ENCODE measurements at places on chromosomes 4 and X.

- peak; percentile 18 for DNase-seq
These were observed 100.2 kb downstream of the LNX1 start for GRCh38 chr4:53490965-53491622.

DNA sequence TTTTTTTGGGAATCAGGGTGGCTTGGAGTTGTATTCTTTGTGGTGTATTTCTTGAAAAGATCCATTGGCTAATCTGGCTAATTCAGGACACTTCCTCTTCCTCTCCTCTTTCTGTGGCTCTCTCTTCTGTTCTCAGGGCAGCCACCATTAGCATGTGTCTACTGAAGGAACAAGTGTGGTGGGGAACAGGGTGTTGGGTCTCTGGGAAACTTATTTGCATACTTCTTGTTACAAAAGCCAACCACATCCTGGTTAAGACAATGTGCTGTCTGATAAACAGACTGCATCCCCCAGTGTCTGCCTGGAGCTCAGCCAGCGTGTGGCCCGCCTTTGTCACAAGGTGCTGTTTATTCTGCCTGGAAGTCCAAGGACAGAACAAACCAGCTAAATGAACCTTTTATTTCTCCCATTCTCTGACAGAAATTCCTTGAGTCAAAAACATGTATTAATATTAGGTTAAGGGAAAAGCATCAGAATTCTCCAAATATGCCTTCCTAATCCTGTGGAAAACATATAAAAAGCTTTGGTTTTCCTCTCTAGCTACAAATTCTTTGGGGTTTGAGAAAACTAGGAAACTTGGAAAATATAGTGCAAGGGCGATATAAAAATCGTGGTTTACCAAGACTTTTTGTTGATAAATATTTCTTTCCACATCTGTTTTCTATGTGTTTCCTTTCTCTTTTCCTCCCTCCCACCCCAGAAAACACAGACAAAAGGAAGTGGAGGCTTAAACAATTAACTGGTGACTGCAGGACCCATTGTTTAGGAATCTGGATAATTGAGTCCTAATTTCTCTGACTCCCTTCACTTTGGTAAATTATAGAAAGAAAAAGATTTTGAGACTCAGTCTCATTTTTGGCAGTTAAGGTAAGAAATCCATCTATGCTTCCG, 203.6 kb downstream of the SPRY1 start:
- peak; percentile 45 for DNase-seq

DNA sequence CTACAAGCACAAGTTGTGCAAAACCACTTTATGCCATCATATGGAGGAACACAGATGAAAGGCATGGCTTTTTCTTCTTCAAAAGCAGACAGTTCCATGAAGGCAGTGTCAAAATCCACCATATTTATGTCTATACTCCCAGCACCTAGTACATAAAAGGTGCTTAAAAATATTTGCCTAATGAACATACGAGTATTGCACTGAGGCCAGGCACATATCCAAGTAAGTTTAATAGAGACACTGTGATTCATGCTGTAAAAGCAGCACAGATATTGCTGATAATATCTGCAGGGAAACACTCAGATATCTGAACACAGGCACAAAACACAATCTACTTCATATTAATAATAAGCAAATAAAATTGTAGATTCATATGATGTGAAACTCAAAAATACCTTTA, 48.1 kb upstream of the CXCL8 start:
- DNase-seq: no peak

DNA sequence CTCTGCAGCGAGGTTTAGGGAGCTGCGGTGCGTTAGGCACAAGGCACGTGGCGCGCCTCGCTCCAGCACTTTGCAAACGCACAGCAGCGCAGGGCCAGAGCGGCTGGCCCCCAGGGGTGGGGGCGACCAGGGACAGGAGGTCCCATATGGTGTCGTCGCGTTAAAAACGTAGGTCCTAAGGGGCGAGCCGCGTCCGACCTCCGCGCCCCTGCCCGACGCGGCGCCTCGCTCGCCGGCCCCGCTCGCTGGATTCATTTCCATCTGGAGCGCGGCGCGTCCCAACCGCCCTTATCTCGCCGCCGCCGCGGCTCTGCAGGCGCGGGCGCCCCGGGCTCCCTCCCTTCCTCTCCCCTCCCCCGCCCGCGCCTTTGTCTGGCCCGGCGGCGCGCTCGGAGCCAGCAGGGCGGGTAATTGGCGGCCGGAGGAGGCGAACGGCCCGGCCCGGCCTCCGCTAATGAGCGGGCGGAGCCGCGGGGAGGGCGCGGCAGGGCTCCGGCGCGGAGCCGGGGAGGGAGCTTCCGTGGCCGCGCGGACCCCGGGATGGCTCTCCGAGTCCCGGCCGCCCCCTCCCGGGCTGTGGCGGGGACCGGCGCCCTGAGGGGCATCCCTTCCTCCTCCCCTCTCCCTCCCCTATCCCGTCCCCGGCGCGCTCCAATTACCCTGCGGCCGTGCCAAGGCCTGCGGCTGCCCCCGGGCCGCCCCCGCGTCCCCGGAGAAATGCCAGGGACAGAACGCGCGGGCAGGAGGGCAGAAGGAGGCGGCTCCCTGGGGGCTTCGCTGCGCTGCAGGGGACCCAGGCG, 409.0 kb downstream of the BCOR start:
- DNase-seq: no peak

- peak; percentile 5 for DNase-seq
These were observed 100.1 kb downstream of the REPS2 start for GRCh38 chrX:17046478-17047097.

- no peak for DNase-seq
These were observed 9.4 kb downstream of the MGST2 start for GRCh38 chr4:139674875-139675550.

DNA sequence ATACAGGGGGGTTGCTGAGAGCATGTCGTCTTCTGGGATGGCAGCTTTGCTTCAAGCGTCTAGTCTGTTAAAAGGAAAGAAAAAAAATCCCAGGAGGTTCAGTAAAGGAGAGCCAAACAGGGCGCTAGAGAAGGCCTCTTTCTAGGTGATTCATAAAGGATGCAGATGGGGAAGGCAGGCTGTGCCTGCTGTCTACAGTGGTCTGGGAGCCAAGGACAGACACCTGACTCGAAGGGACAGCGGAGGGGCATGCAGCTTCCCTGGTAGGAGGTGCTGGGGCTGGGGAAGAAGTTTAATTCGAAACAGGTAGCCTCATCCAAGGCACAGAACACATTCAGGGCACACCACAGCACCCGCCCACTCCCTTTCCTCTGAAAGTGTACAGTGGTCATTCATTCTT, 19.9 kb downstream of the BCOR start:
- no peak for DNase-seq

- DNase-seq: no peak
These were observed 578 bp downstream of the CHIC2 start for GRCh38 chr4:54063737-54064316.

- DNase-seq: no peak
These were observed 99.0 kb downstream of the ANOS1 start for GRCh38 chrX:8632924-8633323.

DNA sequence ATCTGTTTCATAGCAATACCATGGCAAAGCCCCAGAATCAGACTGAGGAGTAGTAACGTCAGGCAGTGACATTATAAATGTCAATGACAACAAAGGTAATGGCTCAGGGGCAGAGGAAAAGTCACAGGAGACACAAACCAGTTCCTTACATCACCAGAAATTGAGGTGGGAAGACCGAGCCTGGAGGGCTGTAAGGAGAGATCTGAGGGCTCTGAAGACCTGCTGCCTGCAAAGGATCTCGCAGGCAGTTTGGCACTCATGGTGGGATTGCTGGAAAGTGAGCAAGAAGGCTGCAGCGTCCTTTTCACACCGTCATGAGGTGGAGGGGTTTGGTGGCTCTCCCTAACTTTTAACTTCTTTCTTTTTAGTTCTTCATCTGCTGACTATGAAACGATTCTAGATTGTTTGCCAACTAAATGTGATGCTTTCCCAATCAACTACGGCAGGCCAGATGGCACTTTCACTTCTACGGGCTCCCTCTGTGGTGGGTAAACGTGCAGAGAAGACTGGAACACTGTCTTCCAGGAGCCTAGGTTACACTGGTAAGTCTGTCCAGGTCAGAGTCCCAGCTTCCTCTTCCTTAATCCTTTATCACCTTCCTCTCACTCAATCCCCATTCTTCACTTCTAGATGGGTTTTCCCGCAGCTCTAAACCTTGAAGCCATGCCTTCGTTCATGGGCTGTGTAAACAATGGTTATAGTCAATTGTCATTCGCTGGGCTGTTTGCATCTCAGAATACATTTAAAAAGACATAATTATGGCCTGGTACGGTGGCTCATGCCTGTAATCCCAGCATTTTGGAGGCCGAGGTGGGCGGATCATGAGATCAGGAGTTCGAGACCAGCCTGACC, 58.2 kb downstream of the TBC1D9 start:
- DNase-seq: no peak
